ENCODE measurements at places on chromosomes 11 and 22.

DNA sequence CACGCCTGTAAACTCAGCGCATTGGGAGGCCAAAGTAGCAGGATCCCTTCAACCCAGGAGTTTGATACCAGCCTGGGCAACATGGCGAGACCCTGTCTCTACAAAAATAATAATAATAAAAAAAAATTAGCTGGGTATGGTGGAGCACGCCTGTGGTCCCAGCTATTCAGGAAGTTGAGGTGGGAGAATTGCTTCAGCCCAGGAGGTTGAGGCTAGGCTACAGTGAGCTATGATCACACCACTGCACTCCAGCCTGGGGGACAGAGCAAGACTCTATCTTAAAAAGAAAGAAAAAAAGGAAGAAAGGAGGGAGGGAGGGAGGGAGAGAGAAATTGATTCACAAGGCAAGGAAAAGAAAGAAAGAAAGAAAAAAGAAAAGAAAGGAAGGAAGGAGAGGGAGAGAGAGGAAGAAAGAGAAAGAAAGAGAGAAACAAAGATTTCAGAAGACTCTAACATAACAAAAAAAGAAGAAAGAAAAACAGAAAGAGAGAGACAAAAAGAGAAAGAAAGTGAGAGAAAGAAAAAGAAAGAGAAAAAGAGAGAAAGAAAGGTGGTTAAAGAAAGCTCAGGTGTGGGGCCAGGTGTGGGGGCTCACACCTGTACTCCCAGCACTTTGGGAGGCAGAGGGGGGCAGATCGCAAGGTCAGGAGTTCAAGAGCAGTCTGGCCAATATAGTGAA, 37.3 kb upstream of the MYH9 start:
- no peak for DNase-seq

- DNase-seq, result no peak
Measured at GRCh38 chr11:7448201-7448600, 37.1 kb upstream of the OLFML1 start.

GRCh38 chr11:34866375-34866774, 49.8 kb downstream of the APIP start:
- DNase-seq, result no peak

GRCh38 chr22:29647954-29648737, 44.7 kb downstream of the NF2 start:
- DNase-seq, result no peak

DNA sequence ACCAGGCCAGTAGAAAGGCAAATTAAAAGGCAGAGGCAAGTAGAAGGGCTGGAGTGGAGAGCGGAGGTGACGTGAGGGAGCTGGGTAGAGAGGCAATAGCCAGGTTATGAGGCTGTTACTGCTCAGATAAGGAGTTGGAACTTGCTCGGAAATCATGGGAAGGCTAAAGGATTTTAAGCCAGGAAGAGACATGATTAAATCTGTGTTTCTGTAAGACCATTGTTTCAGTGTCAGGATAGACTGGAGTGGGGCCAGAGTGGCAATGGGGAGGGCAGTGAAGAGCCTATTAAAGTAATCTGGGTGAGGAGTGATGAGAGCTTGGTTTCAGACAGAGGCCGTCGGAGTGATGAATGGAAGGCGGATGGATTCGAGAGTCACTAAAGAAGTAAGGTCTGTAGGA, 39.0 kb downstream of the GRAMD1B start:
- no peak for DNase-seq

GRCh38 chr11:36459046-36459445, 51.0 kb downstream of the TRAF6 start:
- DNase-seq, result no peak

GRCh38 chr22:19717691-19718455, 3.6 kb downstream of the SEPTIN5 start:
- DNase-seq, result peak; percentile 62

- no peak for DNase-seq
Measured at GRCh38 chr11:26741036-26741435, 19.2 kb upstream of the SLC5A12 start.

GRCh38 chr11:8106679-8107078, 25.7 kb downstream of the TUB start:
- DNase-seq, result no peak

DNA sequence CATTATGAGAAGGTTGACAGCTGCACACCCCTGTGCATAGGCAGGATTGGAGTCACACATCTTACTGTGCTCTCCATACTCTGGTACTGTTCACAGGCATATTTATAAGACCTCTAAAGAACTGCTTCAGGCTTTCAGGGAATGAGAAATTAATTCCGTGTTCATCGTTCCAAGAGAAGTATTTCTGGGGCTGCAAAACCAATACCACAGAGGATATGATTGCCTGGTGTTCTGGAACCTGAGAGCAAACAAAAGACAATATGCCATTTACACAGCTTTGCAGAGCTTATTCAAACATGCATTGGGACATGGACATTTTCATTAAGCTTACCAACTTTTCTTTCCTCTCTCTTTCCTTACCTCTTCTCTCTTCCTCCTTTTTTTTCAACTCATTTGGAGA, 388.7 kb downstream of the NTM start:
- no peak for DNase-seq

- DNase-seq, result no peak
Measured at GRCh38 chr11:2436013-2436520, 8.2 kb downstream of the TRPM5 start.

DNA sequence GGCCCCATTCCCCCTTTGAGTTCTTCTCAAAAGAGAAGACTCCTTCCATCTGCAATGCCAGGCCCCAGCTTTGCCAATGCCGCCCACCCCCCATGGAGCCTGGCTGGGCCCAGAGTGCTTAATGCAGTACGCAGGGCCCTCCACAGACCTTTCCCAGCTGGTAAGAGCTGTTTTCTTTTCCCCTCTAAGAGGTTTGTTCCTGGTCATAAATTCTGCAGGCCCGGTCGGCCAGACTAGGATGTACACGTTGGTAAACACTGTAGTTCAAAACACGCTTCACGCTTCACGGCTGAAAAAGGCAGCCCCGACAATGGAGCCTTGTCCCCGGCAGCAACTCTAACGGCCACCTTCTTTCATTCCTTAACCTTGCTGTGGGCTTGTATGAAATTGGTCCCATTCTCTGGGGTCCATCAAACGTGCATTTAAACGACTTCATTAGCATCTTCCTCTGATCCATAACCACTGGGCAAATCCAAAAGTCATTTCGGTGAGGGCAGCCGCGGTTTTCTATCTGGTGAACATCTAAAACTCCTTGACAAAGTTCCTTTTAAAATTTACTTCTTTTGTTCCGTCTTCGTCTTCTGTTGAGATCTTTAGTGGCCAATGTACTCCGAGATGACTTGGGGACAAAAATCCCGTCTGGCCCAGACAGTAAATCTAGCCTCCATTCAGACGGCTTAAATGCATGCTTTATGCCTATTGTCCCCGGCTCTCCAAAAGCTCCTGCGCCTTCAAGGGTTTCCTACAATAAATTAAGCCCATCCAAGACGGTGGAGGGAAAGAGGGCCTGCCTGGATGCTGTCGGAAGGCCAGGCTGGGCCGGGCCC, 60.0 kb upstream of the MYEOV start:
- DNase-seq, result no peak

- no peak for DNase-seq
Measured at GRCh38 chr11:126704096-126704495, 296.5 kb downstream of the KIRREL3 start.

- DNase-seq, result no peak
Measured at GRCh38 chr11:73750228-73750627, 10.6 kb downstream of the RAB6A start.

DNA sequence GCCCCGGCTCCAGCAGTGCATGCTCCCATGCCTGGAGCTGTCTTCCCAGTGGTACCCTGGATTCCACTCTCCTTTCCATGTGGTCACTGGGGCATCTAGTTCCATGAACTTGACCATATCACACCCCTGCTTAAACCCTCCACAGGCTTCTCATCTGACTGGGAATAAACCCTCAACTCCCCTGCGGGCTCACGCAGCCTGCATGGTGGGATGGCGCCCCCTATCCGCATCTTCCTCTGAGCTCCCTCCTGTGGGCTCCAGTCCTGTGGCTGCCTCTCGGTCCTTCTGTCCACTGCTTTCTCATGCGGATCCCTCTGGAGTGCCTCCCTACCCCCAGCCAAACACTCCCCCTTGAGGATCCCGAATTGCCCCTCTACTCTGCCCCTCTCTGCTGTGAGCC, 41.4 kb upstream of the TTLL12 start:
- DNase-seq, result no peak

- DNase-seq, result no peak
Measured at GRCh38 chr11:114058026-114058706, 1.3 kb upstream of the ZBTB16 start.

- no peak for DNase-seq
Measured at GRCh38 chr11:104442321-104442720, 278.4 kb upstream of the PDGFD start.

- DNase-seq, result no peak
Measured at GRCh38 chr11:115290893-115291292, 213.3 kb downstream of the CADM1 start.

DNA sequence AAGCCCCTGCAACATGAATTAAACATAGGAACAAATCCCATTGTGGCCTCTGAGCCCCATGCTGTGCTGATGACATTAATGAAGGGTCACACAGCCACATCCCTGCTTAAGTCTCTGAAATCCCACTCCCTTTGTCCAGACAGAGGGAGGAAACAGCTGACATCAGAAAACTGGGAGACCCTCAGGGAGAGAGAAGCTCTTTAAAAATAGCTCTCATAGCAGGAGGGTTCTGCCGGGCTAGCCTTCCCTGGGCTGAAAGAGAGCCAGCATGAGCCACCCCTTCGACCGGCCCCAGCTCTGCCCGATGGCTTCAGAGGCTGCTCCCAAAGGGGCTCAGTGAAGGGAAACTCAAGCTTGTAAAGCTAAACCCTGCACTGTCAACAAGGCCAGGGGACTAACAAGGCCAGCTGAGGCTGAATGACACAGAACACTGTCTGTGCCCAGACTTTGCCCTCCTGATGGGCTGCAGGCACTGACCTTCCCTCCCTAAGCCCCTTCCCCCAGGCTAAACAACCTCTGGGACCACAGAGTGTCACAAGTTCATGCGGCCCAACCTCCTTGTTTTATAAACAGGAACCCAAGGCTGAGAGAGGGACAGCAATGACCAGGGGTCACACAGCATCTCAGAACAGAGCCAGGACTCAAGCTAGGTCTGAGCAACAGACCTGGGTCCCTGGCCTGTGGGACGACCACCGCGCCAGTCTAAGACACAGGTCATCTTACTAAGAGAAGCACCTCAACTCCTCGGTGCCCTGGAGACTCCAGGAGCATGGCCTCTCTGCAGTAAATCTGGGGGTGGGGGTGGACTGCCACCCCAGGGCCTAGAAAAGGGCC, 163.8 kb downstream of the CHST1 start:
- no peak for DNase-seq

- DNase-seq, result no peak
Measured at GRCh38 chr11:119476038-119476437, 53.1 kb upstream of the THY1 start.

DNA sequence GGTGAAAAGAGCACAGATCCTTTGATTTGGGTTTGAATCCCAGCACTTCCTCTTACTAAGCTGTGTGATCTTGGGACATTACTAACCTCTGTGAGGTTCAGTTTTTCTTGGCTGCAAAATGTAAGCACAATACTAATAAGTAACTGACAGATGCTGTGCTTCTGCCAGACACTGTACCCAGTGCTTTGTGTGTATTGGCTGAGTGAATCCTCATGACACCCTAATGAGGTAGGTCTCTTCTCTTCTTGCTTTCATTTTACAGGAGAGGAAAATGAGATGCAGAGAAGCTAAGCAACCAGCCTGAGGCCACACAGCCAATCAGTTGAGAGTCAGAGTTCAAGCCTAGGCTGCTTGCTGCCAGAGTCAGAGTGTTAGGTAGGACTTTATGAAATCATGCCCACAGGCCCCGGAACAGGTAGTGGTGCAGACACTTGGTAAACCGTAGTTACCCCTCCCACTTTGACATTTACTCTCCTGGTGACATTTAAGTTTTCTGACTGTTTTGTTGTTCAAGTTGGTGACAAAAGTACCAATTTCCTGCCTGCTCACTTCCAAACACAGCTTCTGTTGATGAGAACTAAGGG, 21.2 kb downstream of the PTPRJ start:
- DNase-seq, result no peak

- no peak for DNase-seq
Measured at GRCh38 chr22:19898145-19898544, 43.4 kb upstream of the COMT start.

GRCh38 chr22:43833286-43834240, 21.5 kb upstream of the EFCAB6 start:
- no peak for DNase-seq

DNA sequence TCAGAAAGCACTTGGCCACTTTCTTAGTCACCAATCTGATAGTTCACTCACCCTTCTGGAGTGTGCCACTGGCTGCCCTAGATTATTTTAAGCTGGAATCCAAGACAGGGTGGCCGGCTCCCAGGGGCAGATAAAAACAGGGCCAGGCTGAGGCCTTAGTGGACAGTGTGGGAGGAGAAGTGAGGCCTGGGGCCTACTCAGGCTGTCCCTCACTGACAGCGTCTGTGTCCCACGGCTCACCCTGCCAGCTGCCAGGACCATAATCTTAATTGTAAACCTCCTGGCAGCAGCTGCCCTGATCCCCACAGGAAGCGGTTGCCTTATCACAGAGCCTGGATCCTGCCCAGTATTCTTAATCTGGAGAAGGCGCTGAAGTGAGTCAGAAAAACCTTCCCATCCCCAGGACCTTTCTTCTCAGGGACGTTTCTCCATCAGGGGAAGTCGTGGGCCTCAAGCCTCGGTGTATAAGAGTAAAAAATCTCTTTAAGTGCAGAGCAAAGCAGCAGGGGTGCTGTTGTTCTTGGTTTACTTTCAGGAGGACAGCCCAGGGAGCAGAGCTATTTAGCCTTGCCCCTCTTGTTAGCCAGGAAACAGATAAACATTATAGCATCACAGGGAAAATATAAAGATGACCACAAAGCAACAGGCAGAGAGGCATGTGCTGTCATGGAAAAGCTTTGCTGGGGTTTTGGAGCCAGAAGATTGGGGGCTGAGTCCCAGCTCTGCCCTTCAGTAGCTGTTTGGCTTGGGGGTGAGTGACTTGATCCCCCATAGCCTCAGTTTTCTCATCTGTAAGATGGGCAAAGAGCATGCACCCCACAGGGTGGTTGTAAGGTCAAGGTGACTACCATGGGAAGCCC, 39.6 kb downstream of the TSPAN18 start:
- DNase-seq, result no peak

- DNase-seq, result no peak
Measured at GRCh38 chr22:19916006-19916405, 25.6 kb upstream of the COMT start.

GRCh38 chr11:1757861-1758610, 5.7 kb downstream of the CTSD start:
- DNase-seq, result no peak

DNA sequence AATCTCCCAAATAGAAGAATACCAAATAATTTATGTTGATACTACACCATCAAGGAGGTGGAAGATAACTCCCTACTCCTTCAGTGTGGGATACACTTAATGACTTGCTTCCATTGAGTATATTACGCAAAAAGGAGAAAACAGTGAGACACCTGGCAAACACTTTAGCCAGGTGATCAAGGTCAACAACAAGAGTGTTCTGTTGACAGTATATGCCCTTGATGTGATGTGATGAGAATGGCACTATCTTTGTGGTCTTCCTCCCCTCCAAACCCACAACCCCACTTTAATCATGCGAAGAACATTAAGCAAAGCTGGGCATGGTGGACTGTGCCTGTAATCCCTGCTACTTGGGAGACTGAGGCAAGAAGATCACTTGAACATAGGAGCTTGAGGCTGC, 26.0 kb downstream of the MAPK1 start:
- no peak for DNase-seq

- DNase-seq, result no peak
Measured at GRCh38 chr22:37303821-37304274, 21.5 kb downstream of the CYTH4 start.
